ENCODE measurements at places on chromosomes 5 and 9. TPM values are rescaled to one million over a fixed set of nuclear protein-coding genes. Genes with fewer than 3 reads are reported as not detected.

DNA sequence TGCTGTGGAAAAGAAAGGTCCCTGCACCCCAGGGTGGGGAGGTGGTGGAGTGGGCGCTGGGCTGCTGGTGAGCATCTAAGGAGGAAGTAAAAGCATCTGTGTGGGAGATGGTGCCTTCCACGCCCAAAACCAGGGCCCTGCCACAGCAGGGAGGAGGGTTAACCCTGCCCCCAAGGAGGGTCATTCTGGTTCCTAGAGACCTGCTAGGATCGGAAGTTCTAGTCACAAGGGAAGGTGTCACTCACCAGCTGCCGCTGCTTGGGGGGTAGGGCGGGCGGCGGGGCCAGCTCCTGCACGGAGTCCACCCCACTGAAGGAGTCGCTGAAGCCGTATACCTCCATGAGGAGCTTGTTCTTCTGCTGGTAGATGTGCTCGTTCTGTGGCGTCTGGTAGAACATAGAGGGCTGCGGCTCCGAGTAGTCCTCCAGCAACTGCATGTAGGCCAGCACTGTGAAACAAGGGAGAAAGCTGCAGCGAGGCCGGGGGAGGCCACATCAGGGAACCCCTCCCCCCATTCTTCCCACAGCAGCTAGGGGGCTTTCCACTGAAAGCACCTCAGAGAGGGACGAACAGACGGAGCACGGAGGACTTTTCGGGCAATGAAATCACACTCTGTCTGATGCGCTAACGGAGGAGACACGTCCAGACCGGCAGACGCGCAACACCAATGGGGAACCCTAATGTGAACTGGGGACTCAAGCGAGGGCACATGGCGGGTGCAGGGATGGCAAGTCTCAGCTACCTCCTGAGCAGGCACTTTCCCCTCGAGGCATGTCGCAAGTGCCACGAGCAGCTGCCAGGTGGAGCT, 76.4 kb downstream of the PRRT1B start:
- no peak for DNase-seq
- peaks cover 9% of the 10 kb centered on the region for H3K4me1 ChIP-seq
- no peak overlapping the region for H3K4me3 ChIP-seq
- peaks cover 49% of the 10 kb centered on the region for H3K36me3 ChIP-seq

DNA sequence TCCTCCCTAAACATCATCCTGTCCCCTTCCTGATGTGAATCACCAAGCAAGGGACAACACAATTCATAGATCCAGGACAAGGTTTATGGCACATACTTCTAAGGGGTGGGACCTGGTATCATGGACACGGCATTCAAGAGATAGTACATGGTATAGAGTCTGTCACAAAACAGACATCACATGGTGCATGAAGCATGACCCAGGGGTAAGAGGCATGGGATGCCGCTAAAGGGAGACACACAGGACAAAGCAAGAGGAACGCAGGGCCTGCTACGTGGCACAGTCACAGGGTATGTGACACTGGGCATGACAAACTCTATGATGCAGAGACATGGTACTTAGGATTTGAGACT, 20.7 kb downstream of the GSN start:
- peaks cover 10% of the 10 kb centered on the region for H3K36me3 ChIP-seq
- peak overlapping the region; percentile 17 for H3K4me3 ChIP-seq
- peak overlapping the region; percentile 98 for H3K27ac ChIP-seq
- H3K27me3 ChIP-seq = no peaks in the 10 kb centered on the region
- no peak for DNase-seq

- H3K4me1 ChIP-seq = no peaks in the 10 kb centered on the region
- H3K4me3 ChIP-seq = no peak overlapping the region
- H3K27me3 ChIP-seq = no peaks in the 10 kb centered on the region
- H3K36me3 ChIP-seq = no peaks in the 10 kb centered on the region
- DNase-seq = no peak
Measured at GRCh38 chr5:1182360-1182632, 19.1 kb upstream of the SLC6A19 start.

GRCh38 chr9:137007816-137008270, 11.5 kb upstream of the CLIC3 start:
- DNase-seq = no peak
- no peaks in the 10 kb centered on the region for H3K4me1 ChIP-seq
- no peak overlapping the region for H3K27ac ChIP-seq
- H3K36me3 ChIP-seq = peaks cover 16% of the 10 kb centered on the region
- no peak overlapping the region for H3K4me3 ChIP-seq

The FOXD4L6 gene
- total RNA-seq = not detected

Data from thoracic aorta (tissue), 2 donors.